Activated T-helper 9 cell treated with anti-CD3 and anti-CD28 coated beads, Interleukin-2, amount 50 U/mL, for 16 hours (primary cell): ENCODE measurements at places on chromosomes 4 and X.

DNA sequence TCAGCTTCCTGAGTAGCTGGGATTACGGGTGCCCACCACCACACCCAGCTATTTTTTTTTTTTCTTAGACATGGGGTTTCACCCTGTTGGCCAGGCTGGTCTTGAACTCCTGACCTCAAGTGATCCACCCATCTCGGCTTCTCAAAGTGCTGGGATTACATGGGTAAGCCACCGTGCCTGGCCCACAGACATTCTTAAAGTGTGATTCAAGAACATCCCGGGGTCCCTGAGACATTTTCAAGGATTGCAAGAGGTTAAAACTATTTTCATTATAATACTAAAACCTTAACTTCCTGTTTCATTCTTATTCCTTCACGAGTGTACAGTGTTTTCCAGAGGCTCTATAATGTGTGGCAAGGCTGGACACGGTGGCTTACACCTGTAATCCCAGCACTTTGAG lies 318.7 kb downstream of the CAMK2D start:
- DNase-seq: no peak

- DNase-seq: no peak
These were observed 86.9 kb upstream of the BMP2K start for GRCh38 chr4:78689261-78689660.

- no peak for DNase-seq
These were observed 72.1 kb downstream of the IDS start for GRCh38 chrX:149433051-149433450.

GRCh38 chr4:102553982-102554381 lies 52.8 kb downstream of the NFKB1 start:
- no peak for DNase-seq

- DNase-seq: no peak
These were observed 130.8 kb upstream of the PSAPL1 start for GRCh38 chr4:7565483-7565882.

GRCh38 chr4:185794637-185795036 lies 17.4 kb downstream of the SORBS2 start:
- no peak for DNase-seq

DNA sequence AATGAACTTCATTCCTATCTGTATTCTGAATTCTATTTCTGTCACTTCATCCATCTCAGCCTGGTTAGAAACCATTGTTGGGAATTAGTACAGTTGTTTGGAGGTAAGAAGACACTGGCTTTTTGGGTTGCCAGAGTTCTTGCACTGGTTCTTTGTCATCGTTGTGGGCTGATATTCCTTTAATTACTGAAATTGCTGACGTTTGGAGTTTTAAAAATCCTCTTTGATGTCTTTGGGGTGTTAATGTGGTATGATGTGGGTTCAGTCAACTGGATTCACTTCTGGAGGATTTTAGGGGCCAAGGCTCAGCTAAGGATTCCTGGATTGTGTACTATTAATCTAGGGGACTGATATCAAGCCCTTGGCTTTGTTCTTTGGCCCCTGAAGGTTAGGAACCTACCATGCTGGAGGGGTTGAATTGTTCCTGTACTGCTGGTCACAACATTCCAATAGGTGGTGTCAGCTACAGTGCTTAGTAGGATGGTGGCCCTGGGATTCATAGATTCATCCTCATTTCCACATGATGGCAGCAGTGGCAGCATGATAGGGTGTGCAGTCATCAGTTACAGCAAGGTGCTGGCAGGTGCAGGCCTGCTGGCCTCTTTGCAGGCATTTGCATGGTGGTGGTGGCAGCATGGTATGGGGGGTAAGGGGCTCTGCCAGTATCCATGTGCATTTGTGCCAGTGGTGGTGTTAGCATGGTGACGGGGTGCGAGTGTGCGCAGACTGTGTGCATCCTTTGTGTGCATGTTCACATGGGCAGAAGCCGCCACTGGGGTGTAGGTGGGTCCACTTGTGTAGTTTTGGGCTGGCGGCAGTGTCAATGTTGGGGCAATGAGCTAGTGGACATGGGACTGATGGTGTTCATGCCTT lies 301.3 kb downstream of the TEX13C start:
- no peak for DNase-seq

DNA sequence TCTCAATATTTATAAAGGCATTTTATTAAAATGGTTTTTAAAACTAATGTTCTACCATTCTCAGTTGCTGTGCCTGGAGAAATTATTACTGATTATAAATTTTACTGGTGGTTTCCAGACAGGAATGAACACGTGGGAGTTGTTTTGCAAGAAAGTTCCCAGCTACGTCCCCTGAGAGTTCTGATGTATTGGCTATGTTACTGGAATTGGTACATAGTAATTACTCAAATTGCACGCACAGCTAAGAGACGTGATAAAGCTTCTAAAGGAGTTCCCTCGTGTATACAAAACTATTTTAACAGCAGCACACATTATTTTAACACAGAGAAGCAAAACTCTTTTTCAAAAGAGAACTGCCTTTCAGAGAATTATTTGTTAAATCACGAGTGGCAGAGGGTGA lies 292.2 kb downstream of the NLGN4X start:
- DNase-seq: no peak

- no peak for DNase-seq
These were observed 325.0 kb downstream of the FBXO8 start for GRCh38 chr4:173958445-173958844.

DNA sequence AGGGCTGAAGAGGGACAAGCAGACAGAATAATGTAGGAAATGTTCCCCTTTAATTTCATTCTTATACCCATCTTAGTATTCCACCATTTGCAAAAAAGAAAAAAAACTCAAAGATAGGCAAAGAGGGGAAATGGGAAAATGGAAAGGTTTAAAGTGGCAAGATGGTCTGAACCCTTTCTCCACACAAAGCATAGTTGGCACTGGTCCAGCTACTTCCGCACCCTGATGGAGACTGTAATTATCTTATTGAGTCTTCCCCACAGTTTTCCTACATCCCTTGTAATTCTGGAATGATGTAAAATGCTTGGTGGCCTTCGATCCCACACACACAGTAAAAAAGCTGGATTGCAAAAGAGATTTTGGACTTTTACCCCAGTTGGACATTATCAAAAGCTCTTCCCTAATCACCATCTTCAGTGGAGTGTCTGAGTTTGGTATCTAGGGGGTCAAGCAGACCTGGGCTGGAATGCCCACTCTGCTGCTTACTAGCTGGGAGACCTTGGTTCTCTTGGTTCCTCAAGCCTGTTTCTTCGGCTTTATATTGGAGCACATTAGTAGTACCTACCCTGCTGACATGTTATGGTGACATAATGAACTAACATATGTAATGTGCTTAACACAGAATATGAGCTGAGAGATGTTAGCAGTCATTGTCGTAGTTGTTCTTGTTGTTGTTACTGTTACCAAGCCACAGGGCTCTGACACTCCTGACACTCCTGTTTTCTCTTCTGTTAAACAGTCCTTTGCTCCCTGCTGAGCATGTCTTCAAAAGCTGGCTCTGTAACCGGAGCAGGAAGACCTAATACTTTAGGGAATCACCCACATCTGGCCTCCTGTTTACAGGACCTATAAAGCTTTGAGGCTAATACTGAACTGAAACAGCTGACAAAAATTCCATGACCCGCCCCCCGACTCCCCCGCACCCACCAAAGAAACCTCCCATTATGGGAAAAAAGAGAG lies 4.7 kb downstream of the SRPX2 start:
- DNase-seq: no peak

DNA sequence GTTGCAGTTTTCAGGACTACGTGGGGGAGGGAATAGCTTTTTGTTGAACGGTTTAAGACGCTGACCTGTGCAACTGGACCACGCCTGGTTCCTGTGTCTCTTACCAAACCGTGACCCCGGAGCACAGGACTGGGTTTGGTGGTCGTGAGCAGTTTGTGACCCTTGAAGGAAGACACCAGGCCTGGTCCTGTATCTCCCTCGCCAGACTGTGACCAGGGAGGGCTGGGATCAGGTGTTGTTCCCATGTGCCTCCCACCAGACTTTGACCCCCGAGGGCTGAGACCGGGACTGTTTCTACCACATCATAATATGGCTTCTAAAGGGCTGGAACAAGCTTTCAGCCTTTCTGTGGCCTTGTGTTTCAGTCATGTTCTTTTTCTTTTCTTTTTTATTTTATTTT lies 683 bp downstream of the EBP start:
- no peak for DNase-seq

DNA sequence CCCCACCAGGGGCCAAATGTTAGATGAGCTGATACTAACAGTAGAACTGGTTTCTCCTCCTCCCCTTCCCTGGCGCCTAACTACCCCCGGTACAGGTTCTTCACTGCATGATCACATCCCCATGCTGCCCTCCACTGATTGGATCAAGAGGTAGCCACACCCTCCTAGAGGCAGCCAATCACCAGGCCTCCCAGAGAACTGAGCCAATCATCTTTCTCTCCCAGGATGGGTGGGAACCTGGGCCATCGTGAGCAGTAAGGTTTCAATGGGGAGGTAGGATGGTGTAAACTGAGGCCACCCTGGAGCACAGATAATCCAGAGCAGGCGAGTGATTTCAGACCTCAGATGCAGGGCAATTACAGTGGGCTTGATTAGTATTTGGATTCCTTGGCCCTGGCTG lies 64.2 kb downstream of the PPP2R2C start:
- no peak for DNase-seq

DNA sequence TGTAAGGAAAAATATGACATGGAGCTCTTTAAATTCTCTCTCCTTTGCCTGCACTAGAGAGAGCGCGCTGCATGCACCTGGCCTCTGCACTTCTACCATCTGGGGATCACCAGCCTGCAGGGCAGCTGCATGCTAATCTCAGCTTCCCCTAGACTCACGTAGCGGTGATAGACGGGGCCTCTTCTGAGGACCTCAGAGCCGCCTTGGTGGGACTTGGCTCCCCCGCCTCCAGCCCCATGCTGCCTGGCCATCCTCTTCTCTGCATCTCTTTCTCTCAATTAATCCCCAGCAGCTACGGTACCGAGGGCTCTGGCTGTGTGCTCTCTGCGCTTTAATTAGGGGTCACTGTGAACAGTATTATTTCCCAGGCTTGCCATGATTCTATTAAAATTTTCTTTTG lies 52.8 kb upstream of the PSAPL1 start:
- DNase-seq: no peak

DNA sequence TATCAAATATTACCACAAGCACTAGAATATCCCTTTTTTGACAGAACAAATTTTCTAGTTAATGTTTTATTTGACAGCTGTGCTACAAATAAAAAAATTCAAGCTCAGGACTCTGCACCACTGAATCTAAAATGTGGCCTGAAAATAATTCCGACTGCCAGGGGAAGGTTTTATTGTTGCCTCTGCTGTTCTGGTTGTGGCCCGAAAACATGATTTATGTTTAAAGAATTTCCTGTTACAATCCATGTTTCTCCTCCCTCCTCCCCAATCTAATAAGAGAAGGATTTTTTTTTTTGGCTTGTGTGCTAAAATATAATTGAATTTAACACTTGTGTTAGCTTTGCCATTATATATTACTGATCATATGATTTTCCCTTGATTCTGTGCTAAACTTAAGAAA lies 227.8 kb downstream of the DCLK2 start:
- DNase-seq: no peak
